Cortex of kidney (tissue), 1 donor: ENCODE measurements at places on chromosomes 16 and 17.

- no peak for DNase-seq
Measured at GRCh38 chr16:27367461-27368357, 34.3 kb upstream of the IL21R start.

DNA sequence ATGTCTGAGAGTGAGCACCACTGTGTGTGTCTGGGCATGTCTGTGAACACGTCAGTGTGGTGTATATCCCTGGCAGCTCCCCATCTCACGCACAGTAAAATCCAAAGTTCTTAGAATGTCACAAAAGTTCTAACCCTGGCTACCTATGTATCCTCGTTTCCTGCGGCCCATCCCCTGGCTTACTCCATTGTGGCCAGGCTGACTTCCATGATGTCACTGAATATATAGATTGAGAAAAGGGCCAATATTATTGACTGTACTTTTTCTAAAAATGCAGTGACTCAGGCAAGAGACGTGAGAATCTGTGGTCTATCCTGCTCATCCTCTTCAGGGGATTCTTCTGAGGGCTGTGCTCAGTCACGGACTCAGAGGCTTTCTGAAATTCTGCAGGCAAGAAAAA, 963 bp upstream of the METTL22 start:
- no peak for DNase-seq

- DNase-seq, result no peak
Measured at GRCh38 chr17:72056727-72057290, 64.0 kb upstream of the SOX9 start.

DNA sequence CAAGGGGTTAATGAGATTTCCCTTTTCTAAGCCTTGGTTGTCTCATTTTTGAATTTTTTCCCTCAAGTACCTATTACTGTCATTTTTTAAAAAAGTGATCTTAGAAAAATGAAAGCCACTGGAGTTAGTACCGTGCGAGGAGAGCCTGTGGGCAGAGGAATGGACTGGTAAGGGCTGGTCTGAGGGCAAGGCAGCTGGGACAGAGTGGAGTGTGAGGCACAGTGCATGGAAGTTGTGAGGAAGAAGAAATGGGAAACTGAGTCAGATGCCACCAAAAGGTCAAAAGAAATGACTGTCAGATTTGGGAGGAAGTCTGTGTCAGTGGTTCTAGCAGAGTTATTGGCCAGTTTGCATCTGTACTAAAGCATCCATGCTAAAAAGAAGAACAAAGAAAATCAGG, 8.2 kb downstream of the RASD1 start:
- DNase-seq, result no peak

DNA sequence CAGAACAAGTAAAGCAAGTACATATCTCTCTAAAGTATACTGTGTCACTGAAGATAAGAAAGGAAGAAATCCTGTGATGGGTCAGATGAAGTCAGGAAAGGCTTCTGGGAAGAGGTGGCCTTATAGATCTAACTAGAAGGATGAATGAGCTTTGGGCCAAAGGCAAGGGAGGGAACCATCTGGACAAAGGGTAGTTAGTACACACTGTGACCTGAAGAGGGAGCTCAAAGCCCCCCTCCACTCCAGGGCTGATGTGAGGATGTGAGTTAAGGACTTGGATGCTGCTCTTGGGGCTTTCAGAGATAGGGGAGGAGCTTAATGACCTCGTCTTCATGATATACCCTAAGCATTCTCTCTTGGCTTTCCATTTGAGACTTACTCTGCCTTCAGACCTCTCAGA, 185.3 kb upstream of the CACNG3 start:
- no peak for DNase-seq

DNA sequence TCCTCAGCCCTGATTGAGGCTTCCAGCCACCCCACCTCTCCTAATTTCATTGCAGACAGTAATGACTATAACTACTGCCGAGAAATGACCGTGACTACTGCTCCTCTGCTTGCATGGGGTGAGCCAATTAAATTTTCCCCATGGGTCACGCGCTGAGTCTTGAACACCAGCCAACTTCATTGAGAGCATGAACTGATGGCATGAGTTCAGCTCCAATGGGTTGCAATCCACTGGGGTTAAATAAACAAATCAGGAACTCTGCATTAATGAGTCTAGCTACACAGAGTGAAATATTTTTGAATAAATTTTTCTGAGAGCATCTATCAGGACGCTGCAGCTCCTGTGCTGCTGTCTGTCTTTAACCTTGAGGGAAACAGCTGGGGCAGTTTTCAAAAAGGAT, 61.6 kb upstream of the CLEC3A start:
- no peak for DNase-seq

GRCh38 chr17:691423-691822, 23.2 kb downstream of the VPS53 start:
- no peak for DNase-seq

GRCh38 chr17:82615084-82616020, 32.9 kb downstream of the WDR45B start:
- DNase-seq, result no peak

- no peak for DNase-seq
Measured at GRCh38 chr17:45700171-45701090, 83.7 kb upstream of the CRHR1 start.

GRCh38 chr16:89860747-89861304, 12.6 kb upstream of the TCF25 start:
- no peak for DNase-seq

GRCh38 chr16:68711421-68712139, 25.5 kb upstream of the CDH1 start:
- no peak for DNase-seq

DNA sequence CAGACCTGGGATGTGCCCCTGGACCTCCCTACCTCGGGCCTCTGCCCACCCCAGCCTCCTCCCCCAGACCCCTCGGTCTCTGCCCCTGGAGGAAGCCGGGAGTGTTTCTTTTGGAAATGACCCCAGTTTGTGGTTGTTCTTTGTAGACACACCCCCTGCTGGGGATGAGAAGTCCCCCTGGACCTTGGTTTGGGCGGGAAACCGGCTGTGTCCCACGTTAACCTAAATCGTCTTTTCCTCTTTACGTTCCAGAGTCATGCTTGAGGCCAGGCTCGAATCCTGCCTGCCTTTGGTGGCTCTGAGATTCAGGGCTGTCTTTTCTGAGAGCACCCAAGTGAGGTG, 116.6 kb downstream of the METRNL start:
- DNase-seq, result no peak

DNA sequence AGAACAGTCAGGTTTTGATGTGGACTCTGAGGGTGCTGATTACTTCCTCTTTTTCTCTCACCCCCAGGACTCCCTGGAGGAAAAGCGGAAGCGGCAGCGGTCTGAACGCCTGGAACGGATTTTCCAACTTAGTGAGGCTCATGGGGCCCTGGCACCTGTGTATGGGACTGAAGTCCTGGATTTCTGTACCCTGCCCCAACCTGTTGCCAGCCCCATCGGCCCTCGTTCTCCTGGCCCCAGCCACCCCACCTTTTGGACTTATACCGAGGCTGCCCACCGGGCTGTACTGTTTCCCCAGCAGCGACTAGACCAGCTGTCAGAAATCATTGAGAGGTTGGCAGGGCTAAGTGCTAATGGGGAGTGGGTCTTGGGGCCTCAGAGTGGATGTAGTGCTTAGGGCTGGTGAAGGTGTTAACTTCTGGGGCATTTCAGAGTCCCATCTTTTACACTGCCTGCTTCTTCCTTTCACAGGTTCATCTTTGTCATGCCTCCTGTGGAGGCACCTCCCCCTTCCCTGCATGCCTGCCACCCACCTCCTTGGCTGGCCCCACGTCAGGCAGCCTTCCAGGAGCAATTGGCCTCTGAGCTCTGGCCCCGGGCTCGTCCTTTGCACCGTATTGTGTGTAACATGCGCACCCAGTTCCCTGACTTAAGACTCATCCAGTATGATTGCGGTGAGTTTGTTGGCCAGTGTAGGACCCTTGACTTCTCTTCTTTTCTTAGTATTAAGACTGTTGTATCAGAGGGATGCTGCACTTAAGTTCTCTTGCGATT, 19.1 kb upstream of the PHKG2 start:
- no peak for DNase-seq

DNA sequence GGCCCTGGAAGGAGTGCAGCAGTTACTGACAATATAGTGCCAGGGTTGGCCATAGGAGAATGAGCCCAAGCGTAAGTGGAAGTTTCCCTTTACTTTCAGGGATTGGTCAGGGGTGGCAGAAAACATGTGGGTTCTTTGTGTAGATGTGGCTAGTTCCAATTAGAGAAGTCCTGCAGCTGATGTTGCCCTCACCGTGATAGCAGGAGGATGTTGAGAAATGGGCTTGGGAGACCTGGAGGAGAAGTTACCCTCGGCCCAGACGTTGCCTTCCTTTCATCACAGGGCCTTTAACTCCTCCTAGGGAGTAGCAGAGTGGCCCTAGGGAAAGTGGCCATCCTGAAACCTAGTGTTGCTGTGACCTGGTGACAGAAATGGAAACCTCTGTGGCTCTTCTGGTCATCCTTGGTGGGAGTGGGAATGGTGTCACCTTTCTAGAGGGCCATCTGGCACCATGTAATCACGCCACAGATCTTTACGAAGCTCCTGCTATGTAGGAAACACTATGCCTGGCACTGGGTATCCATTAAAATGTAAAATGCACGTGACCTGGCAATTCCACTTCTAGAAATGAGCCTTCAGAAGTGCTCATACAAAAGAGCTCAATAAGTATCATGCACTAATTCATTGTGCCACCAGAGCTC, 6.7 kb downstream of the TMEM92 start:
- DNase-seq, result no peak

DNA sequence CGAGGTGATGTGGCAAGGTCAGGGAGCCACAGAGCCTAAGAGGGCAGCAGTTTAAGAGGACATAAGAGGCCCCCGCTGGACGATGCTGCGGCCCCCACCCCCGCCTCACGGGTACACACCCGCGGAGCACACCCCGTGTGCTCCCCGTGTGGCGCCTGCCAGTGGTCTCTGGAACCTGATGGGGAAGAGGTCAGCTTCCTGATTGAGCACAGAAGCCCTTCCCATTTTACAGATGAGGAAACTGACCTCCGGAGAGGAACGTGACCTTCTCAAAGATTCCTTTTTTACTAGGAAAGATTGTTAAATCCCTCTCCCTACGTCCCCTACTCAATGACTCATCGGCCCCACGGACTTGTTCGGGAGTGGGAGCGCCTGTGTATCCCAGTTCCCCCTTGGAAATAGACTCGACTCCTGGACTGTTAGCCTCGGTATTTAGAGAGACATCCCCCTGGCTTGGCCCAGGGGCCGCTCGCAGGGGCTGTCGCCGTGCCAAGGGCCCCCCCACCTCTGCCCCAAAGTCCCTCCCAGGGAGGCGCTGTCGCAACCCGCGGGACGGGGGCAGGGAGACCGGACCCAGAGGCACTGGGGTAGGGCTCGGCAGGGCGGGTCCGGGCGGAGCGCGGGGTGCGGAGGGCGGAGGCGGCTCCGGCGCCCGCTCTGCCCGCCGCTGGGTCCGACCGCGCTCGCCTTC, at the start of gene ABCC3:
ABCC3 (plus strand) TSS at position 658 of the 691 bp plus-strand sequence. CDS start 56 bp downstream, outside the sequence.
- no peak for DNase-seq

DNA sequence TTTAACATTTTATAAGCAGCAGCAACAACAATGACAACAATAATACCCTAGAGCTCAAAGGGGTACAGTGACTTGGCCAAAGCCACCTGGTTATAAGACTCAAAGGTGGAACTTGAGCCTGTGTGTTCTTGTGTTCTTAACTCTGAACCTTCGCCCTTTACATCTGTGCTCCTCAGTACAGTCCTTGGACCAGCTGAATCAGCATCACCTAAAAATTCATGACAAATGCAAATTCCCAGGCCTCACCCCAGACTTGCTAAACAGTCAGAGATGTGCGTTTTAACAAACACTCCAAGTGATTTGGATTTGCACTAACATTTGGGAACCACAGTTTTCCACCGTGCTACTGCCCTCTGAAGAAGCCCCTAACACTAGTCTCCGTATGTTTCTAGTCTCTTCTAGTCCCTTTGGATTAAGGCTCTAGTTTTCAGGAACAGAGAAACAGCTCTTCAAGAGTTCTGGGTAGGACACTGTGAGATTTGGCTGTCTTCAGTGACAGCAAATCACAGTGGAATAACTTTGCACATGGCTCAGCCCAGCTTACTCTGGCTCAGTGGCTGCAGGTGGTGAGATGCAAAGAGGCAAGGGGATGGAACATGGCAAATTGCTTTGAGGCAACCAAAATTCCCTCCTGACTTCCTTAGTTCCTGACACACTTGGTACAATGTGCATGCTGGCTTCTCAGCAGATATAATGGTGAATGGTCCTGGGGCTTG, 151.0 kb upstream of the CDH11 start:
- DNase-seq, result no peak

- DNase-seq, result no peak
Measured at GRCh38 chr17:65984299-65984698, 207.6 kb downstream of the CEP112 start.

DNA sequence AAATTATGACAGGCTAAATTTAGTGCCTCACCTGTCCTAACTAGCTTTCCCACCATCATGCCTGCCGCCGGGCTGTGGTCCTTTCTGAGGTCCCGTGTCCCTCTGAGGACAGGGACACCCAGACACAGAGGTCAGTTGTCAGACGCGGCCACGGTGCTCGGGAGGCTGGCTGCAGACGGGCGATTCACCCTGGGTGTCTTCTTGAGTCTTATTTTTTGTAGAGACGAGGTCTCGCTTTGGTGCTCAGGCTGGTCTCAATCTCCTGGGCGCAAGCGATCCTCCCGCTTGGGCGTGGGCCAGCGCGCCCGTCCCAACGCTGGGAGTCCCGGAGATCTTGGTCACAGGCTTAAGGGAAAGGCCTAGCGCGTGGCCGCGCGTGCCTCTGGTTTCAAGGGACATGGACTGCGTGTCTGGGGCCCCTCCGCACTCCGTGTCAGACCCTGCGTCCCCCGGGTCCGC, 797 bp upstream of the RAB11FIP3 start:
- DNase-seq, result no peak

DNA sequence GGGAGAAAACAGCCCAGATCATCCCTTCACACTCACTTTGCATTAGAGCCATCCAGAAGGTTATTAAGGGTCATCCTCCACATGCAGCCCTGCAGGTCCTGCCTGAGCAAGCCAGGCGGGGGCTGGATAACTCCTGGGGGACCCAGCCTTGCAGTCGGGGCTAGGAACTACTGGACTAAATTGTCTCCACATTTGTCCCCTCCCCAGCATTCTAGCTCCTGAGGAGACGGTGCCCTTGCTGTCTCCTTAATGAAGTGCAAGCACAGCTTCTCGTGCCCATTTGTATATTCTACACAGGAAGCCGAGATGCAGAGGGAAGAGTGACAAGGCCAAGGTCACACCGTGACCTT, 185.2 kb downstream of the C16orf95 start:
- no peak for DNase-seq
